Type B pancreatic cell (in vitro differentiated cells): ENCODE measurements at places on chromosomes 12 and 14.

DNA sequence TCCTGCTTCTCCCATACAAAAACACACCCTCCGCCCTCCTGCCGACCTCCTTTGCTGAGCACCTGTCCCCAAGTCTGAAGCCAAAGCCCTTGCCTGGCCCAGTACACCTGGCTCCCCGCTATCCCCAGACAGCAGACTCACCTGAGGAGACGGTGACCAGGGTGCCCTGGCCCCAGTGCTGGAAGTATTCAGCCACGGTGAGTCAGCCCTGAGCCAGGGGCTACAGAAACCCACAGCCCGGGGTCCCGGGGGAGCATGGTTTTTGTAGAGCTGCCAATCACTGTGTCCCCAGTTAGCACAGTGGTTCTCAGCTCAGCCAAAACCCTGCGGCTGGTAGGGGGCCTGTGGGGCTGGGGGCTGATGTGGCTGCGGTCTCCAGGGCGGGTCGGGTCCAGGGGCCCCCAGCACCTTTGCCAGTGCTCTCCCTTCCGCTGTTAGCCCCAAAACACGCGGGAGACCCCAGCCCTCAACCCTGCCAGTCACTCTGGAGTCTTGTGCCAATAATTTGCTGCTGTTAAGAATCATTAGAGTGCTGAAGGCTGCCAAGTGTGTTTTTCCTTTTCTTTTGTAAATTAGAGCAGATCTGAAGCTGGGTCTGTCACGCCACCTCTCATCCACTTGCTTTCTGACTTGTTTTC is 339.0 kb downstream of the TMEM121 start:
- DNase-seq = peak; percentile 47

DNA sequence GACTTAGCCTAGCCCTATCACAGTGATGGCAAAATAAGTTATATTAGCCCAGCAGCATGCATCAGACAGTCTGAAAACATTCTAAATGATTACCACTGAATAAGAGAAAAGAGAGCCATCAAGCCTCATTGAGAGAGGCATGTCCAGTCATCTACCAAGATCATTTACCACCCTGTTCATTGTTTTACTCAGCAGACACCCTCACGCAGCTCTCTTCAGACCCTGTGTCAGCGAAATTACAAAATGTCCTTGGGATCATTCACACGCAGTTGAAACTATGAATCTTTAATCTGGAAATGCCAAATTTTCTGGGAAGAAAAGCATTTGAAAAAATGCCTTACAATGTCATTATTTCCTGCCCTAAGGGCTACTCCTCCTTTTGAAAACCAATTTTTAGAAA is 89.5 kb downstream of the PTPRO start:
- DNase-seq = no peak

DNA sequence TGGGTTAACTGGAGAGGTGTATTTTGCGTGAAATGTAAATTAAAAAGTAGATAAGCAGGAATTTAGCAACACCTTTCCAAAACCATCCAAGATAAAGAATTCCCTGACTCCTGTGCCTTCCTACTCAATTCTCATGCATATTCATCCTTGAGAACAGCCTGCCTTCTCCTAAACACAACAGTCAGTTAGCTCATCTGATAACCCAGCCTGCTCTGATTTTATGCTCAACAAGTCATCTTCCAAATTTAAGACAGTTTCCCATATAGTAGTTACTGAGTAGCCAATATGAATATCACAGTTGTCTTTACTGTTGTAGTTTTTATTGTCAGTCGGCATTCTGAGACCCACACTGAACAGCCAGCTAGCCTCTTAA is 27.1 kb downstream of the CPNE8 start:
- DNase-seq = no peak

- no peak for DNase-seq
Measured at GRCh38 chr14:60490270-60490669, 4.4 kb upstream of the C14orf39 start.

- no peak for DNase-seq
Measured at GRCh38 chr14:51823706-51824105, 36.7 kb upstream of the GNG2 start.

- no peak for DNase-seq
Measured at GRCh38 chr14:101705733-101706508, 55.6 kb upstream of the PPP2R5C start.

DNA sequence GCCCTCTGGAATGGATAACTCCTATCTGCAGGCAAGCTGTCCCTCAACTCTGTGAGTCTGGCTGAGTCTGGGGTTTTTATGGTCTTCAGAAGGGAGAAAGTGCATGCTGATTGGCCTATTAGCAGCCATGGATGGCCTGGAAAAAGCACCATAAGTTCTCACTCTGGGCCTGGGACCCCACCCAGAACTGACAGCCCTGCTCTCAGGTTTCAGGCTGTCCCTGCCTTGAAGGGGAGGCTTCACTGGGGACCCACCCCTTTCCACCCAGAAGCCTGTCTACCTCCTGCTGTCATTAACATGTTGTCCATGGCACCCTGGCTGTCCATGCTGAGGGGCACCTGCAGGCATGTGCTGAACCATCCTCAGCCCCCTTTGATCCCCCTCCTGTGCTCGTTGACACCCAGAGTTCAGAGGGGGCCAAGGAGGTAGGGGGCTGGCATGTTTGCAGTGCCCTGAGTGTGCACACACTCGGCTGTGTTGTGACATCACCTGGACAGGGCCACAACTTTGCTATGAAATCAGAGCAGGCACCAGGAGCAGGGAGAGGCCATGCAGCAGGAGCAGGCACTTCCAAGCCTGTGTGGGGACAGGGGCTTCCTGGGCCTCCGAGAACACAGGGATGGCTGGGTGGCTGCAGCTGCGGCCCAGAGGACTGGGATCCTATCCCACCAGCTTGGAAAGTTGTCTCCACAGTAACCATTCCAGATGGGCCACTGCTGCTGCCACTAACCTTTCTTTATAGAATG is 84.7 kb downstream of the ACSS3 start:
- DNase-seq = no peak

DNA sequence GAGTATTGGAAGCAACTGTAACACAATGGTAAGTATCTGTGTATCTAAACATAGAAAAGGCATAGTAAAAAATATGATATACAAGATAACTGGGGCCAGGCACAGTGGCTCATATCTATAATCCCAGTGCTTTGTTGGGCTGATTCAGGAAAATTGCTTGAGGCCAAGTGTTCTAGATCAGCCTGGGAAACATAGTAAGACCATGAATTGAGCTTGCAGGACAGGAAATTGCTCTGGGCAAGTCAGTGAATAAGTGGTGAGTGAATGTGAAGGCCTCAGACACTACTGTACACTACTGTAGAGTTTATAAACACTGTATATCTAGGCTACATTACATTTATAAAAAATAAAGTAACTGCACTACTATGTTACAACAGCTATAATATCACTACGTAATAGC is 75.2 kb downstream of the GPR135 start:
- no peak for DNase-seq

DNA sequence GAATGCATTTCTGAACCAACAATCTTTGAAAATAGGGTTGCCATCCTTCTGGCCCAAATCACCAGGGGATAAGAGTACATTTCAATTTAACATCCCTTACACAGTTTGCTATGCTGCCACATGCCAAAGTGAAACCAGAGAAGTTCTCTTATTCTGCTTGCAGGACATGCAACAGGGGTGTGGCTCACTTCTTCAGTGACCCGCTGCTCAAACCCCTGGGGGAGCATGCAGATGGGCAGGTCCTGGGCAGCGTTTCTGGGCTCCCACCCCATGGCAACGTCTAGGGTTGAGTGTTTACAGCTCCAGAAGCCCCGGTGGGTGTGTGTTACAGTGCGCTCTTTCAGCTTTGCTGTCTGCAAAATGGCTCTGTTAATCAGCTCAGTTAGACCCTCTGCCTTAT is 1306.3 kb upstream of the TMEM132C start:
- no peak for DNase-seq

DNA sequence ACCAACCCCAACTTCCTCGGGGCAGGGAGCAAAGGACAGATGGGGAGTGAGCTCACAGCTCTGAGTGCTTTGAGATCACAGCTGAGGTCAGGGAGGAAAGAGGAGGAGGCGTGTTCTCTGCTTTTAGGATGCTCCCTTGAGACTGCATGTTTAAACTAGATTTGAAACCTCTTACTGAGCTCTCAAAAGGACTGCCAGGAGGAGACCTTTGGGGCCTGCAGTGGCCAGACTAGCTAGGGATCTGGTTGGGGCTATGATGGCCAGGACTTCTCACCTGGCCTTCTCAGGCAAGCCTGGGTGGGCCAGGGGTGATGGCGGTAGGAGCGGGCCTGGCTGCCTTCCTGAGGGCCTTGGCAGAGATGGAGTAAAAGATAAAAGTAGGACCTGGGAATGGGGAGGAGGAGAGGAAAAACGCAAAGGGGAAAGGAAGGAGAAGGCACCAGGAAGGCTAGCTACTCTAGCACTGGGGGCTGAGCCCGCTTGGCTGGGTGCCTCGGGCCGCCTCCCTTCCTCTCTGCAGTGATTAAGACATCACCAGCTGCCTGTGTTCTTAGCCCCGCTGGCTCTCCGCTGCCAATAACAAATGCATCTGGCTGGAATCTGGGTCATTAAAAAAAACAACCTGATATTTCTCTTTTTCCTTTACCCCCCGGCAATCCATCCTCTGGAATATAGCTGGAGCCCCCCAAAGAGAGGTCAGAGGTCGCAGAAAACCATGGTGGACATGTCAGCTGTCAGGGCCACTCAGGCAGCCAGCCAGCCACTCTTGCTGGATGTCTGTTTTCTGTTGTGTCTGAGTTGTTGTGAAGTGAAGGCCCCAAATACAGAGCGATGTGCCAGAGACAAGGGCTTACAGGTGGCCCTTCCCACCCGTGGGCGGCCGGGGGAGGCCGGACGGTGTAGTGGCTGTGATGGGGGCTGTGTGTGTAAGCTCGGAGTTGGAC is 141.3 kb downstream of the TSPAN9 start:
- no peak for DNase-seq

- no peak for DNase-seq
Measured at GRCh38 chr14:64515053-64515452, 10.5 kb downstream of the ZBTB1 start.

DNA sequence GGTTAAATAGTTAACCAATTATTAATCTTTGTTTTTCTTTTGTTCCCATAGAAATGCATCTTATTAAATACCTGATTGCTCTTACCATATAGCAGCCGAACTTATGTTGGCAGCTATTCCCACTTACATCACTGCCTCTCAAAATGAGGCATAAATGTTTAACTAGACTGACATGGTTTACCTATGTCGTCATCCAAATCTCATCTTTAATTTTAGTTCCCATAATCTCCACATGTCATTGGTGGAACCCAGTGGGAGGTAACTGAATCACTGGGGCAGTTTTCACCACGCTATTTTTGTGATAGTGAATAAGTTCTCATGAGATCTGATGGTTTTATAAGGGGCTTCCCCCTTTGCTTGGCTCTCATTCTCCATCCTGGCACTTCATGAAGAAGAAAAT is 499.2 kb upstream of the ATP2B1 start:
- DNase-seq = no peak
